Muscle of leg (tissue), 16 donors: ENCODE measurements at places on chromosomes 6 and 20.

DNA sequence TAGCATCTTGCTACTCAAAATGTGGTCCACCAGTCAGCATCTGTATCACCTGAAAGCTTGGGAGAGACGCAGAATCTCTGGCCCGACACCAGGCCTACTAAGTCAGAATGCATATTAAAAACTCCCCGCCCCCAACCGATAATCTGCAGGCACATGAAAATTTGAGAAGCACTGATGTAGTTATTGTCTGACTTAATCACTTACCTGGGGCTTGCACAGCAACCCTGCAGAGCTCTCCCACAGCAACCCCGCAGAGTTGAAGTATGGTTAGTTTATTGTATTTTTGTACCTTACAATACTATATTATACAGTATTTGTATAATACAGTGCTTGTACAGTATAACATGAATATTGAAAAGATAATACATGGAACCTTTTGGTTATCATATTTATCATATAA lies 53.7 kb downstream of the KLHL31 start:
- no peak for DNase-seq

DNA sequence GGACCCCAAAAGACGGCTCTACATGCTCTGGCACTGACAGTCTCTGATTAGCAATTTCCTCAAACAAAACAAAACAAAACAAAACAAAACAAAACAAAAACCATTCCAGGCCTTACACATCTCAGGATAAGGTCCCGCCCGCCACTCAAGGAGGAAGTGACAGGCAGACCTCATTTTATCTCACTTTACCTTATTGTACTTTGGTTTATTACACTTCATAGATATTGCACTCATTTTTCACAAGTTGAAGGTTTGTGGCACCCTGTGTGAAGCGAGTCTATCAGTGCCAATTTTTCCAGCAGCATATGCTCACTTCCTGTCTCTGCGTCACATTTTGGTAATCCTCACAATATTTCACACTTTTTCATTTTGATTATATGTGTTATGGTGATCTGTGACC lies 15.2 kb downstream of the ZBP1 start:
- DNase-seq, result no peak

DNA sequence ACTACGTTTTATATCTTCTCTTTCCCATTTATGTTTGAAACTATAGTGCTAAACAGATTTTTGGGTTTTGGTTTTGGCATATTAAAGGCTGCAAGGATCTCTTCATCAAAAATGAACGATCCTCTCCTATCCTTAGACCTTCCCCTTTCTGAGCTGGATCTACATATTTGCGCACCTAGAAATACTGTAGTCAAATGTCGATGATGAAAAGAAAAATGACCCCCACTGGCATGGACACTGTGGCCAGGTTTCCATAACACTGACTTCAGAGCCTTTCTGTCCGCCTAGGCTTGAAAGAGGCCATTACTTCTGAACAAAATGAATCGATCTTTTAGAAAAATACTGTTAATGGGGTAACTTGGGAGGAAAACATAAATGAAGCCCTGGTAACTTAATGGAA lies 5.8 kb downstream of the FLRT3 start:
- no peak for DNase-seq

DNA sequence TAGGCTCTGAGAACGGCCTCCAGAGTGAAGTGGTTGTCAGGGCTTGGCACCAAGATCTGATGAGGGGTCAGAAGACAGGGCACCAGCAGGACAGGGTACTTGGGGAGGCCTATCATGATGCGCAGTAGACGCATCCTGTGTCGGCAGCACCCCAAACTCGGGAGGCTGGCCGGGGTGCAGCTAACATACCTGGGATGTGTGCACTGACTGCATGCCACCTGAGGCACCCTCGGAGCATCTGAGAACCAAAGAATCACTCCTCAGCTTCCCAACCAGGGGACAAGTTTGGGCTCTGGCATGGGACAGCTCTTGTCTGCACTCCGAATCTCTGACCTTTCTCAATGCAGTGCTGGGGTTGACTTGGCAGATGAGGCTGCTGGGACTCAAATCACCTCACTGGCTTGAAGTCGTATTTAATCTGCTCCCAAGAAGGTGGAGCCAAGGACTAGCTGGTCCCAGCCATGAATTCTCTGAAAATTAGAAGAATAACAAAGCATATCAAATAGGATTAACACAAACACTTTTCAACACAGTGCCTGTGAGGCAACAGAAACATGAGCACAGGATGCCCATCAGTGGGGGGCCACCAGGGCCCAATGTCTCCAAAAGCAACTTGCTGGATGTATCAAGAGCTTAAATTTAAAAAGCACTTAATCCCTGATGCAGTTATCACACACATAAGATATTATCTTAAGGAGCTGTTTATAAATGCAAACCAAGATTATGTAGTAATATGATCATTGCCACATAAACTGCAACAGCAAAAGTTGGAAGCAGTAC lies 348.8 kb downstream of the PREX1 start:
- no peak for DNase-seq

- no peak for DNase-seq
Measured at GRCh38 chr20:23356203-23356602, 5.6 kb downstream of the NXT1 start.

GRCh38 chr20:41308290-41308711 lies 9.2 kb downstream of the ZHX3 start:
- DNase-seq, result peak; percentile 77

DNA sequence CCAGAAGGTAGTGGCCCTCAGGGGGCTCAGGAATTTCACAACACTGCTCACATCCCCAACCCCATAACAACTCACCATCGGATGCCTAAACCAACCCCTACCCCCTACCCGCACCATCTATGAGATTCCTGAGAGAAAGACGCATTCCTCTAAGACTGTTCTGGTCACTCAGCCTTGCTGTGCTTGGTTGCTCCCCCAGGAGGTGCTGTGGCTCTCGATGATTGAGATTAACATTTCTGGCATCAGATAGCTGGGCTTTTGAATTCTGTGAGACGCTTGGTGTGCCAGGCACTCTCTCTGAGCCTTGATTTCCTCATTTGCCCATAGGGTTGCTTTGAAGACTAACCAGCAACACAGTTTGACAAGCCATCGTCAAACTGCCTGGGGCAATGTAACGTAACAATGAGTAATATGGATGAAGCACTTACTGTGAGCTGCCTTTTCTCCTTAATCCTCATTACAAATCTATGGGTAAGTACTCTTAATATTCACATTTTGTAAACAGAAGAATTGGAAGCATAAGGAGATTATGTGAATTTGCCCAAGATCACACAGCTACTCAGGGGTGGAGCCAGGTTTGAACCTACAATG lies 978 bp downstream of the WFDC6 start:
- DNase-seq, result no peak

GRCh38 chr6:131911951-131912350 lies 39.2 kb downstream of the CCN2 start:
- no peak for DNase-seq

DNA sequence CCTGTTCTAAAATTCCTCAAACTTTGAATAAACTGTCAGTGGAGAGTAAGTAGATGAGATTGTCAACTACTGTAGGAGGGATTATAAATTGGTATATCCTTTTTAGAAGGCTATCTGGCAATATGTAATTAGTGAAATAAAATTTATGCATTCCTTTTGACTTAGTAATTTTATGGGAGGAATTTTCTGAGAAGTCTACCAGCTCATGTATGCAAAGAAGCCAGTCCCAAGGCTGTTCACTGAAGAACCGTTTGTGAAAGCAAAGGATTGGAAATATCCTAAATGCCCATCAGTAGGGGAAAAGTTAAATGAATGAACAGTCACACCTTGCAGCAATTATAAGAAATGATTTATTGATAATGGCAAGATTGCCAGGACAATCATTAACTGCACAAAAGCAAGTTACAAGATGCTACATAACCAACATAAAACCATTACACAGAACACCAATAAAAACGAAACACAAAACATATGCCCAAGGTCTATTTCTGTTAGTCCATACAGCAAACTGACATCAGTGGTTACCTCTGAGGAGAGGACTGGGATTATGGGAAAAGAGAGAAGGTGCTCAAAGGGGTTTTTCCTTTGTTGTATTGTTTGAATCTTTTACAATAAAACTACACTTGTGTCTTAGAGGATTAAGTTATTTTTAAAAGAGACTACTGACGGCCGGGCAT lies 4.6 kb upstream of the DSTN start:
- DNase-seq, result no peak

GRCh38 chr6:134451529-134451928 lies 133.6 kb upstream of the SGK1 start:
- no peak for DNase-seq

DNA sequence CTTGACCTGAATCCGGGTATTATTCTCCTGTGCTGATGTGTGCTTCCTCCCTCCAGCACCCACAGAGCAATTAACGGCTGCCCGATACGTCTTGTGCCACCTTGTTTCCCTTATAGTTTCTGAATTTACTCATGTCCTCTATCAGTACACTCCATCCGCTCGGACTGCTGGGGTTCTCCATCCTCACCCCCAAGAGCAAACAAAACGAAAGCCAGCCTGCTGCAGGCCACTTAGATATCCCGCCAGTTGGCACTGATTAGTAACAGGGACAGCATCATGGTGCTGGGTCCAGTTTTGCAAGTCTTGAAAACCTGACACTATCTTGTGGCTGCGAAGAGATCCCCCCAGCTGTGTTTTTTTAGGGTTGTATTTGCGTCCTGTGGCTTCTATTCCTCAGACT lies 71.8 kb downstream of the SSR1 start:
- no peak for DNase-seq

- DNase-seq, result peak; percentile 43
Measured at GRCh38 chr20:8489094-8489883, 357.2 kb downstream of the PLCB1 start.

DNA sequence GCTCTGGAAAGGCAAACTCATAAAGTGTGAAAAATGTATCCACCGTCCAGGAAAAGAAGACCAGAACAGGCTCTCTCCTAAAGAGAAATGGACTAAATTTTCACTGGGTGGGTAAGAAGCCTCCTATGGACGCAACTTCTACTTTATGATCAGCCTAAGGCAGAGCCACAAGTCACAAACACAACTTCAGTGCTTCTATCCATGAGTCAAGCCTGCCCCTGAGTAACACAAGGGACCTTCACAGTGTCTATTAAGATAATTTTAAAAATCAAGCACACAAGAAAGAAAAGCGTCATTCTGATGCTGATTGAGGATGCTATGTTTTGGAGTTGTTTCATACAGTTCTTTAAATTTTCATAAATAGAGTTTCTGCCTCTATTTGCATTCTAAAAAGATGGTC lies 601.7 kb upstream of the ARID1B start:
- no peak for DNase-seq

GRCh38 chr20:31922181-31922580 lies 29.7 kb downstream of the PDRG1 start:
- DNase-seq, result no peak

DNA sequence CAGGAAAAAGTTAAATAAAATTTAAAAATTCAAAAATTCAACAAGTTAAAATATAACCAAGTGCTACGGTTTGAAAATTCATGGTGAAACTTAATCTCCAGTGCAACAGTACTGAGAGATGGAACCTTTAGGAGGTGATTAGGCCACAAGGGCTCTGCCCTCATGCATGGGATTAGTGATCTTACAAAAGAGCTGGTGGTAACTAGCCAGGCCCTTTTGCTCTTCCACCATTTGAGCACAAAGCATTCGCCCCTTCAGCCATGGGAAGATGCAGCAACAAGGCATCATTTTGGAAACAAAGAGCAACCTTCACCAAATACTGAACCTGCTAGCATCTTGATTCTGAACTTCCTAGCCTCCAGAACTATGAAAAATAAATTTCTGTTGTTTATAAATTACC lies 80.9 kb downstream of the RNGTT start:
- DNase-seq, result no peak

GRCh38 chr20:60095456-60095855 lies 137.2 kb downstream of the CDH26 start:
- DNase-seq, result peak; percentile 60

GRCh38 chr6:27295301-27296079 lies 16.6 kb downstream of the POM121L2 start:
- DNase-seq, result no peak

- no peak for DNase-seq
Measured at GRCh38 chr6:48826901-48827701, 636.0 kb downstream of the MMUT start.

DNA sequence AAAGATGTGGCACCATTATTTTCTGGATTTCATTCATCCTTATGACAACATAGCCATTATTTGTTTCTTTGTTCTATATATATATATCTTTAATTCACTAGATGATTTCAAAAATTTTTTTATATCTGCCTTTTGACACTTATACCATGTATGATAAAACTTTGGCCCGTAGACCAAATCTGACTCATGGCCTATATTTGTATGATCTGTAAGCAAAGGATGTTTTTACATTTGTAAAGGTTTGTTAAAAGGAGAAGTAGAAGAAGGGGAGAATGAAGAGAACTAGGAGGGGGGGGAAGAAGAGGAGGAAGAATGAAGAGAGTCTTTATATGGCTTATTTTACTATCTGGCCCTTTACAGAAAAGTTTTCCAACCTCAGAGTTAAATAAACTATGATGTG lies 279.7 kb downstream of the LAMA2 start:
- no peak for DNase-seq

GRCh38 chr20:18414140-18414539 lies 52.7 kb downstream of the DZANK1 start:
- no peak for DNase-seq

GRCh38 chr6:32123681-32124080 lies 4.4 kb downstream of the ATF6B start:
- no peak for DNase-seq

DNA sequence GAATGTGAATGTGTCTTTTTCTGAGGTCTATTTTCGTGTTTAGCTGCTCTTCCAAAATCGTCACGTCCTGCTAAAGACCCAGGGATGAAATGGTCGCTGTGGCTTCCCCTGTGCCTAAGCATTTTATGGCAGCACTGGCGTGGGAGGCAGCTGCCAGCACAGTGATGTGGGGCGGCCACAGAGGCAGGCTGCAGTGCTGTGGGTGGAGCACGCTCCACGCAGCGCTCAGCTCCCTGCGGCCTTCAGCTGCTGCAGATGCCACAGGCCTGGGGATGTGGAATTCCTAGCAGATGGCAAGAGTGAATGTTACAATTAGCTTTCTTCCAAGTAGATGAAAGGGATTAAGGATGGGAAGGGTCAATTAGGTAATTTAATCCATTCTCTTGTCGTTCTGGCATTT lies 242.6 kb downstream of the SMOC2 start:
- DNase-seq, result peak; percentile 39

DNA sequence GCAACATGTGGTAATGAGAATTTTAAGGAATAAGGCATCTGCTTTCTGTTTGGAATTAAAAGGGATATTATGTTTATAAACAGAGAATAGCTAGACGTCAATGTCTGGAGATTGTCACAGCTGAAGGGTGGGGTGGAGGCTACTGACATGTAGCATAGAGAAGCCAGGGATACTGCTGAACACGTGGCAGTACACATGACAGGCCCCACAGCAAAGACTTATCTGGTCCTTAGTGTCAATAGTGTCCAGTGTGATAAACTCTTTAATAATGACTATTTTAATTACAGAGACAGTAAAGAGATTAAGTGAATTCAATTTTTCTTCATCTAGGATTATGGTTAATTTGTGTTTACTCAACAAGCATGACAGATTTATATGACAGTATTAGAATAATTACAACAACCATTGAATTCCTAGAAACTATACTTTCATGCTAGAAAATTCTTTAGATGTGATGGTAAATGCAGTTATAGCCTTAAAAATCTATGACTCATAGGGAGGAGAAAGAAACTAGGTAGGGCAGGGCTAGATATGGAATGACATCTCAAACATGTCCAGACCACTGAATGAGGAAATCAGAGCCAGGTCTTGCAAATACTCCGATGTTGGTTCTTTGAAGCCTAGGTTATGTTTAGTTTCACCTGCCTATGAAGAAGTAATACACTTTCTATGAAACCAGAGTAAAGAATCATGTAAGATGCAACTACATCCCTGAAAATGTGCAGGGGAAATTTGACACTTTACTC lies 399.5 kb downstream of the PHF3 start:
- DNase-seq, result no peak
